RKO (cell line): ENCODE measurements at places on chromosomes 1 and 21.

DNA sequence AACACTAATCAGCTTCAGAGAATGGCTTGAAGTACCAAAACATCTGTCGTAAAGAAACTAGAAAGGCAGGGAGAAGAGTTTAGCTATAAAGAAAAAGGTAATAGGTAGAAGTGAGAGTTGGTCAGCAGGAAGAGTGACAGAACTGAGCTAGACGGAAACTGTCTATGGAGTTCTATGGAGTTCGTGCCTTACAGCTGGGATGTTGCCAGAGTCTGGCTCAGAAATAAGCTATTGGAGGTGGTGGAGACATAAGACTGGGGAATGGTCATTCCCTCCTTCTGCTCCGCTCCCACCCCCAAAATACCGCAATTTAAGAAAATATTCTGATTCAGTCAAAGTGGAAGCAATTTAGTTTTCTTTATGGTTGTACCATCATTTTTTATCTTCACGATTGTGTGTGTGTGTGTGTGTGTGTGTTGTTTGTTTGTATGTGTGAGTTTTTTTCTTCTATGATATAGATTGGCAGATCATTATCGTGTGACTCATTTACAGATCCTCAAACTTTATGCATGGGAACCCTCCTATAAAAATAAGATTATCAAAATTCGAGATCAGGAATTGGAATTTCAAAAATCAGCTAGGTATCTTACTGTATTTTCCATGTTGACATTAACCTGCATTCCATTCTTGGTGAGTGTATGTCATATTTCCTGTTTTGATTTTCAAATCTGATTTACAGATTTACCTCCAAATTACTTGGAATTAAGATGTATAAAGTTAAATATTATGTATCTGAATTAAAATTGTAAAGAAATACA, 79.0 kb downstream of the HSPA13 start:
- DNase-seq = no peak

DNA sequence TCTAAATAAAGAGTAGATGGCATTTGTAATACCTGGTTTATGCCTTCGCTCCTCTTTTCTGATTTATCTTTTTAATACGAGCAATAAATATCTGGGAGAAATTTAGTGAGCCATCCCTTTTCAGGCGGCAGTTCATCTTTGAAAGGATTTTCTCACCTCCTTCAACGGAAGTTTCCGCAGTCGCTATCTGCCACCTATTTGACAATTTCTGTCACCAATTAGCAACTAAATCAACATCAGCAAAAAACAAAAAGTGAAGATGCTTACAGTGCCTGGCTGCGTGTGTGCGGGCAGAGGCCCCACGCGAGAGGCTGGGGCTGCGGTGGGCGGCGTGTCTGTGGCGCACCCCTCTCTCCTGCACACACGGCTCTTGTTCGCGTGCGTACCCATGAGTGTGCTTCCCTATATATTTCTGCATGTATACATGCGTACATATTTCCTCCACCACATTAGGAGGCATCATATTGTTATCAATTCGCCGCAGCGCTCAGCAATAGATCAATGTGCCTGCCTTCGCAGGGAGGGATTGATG, 117.3 kb upstream of the BARHL2 start:
- no peak for DNase-seq

DNA sequence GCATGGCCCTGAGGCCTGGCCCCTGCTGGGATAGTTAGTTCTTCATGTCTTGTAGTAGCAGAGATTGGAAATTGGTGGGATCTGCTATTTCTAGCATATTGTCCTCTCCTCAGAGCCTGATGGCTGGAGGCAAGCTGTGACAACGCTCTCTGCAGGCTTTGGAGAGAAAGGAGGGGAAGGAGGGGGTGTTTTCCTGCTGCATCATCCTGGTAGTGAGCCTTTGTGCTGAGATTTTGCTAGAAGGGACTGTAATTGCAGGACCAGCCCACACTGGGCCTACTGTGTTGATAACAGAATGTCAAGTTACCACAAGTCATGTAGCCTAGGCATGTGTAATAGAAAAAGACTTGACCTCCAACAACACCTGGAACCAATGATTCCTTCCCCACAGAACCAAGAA, 351.0 kb downstream of the SIPA1L2 start:
- DNase-seq = no peak

DNA sequence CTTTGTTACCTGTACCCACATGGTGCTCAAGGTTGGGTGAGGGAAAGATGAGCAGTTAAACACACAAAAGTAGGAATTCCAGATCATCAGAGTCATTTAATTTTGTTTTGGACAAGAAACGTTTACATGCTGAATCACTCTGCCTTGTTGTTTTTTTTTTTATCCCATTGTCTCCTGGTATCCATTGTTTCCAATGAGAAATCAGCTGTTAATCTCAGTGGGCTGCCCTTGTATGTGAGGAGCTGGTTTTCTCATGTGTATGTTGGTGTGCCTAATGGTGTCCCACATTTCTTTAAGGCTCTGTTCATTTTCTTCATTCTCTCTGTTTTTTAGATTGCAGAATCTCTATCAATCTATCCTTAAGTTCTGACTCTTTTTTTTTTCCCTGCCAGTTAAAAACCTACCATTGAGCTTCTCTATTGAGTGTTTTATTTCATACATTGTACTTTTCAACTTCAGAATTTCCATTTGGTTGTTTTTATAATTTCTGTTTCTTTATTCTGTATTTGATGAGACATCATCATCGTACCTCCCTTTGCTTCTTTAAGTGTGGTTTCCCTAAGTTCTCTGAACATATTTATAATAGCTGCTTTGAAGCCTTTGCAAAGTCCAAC, 8.8 kb upstream of the OBSCN start:
- peak; percentile 37 for DNase-seq

- no peak for DNase-seq
Measured at GRCh38 chr1:228154670-228155571, 5.2 kb downstream of the GJC2 start.

DNA sequence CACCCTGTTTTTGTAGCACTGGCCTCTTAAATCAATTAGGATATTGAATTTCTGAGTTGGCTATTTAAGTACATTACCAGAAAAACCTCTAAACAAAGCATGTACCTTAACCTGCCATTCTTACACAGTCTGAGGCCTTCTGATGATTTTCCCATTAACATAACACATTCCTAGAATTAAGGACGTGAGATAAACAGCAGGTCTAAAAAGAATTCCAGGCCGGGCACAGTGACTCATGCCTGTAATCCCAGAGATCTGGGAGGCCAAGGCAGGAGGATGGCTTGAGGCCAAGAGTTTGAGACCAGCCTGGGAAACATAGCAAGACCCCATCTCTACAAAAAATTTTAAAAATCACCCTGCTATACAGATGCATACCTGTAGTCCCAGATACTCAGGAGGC, 18.0 kb upstream of the LRRC8D start:
- DNase-seq = no peak

- no peak for DNase-seq
Measured at GRCh38 chr1:206932177-206932576, 10.4 kb upstream of the FCMR start.

DNA sequence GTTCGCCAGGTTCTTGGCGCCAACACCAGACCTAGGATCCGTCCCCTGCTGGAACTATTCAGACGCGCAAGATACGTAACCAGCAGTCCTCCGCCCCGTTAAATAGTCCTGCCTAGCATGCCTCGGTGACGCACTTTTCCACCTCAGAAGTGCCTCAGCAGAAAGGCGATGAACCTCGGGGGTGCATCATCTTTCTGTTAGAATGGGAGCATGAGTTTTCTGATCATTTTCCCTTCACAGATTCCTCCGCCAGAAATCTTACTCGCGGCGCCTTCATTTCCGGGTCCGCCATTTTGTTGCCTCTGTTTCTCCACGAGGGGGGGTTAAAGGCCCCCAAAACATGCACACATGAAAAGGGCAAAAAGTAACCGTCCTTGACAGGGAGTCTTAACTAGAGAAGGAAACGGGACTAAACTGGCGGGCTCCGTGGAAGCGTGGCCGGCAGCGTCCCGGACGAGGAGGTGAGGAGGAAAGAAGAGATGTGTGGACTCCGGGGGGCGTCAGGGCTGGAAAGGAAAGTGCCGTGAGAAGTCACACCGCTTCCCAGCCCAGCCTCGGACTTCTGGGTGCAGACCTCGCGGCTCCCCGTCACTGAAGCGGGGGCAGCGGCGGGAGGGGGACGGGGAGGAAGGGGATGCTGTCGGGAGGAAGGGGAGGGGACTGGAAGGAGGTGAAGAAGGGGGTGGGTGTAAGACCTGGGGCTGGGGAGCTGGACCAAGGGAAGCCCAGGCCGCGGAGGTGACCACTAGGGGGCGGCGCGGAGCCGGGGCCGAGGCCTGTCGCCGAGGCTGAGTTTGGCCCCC, at the start of gene GABPB2:
GABPB2 (plus strand) TSS at position 288 of the 803 bp plus-strand sequence. CDS start 17,429 bp downstream, outside the sequence.
- DNase-seq = peak; percentile 97

GRCh38 chr1:211577819-211578639, 932 bp downstream of the SLC30A1 start:
- peak; percentile 81 for DNase-seq

- DNase-seq = no peak
Measured at GRCh38 chr1:79089946-79090345, 83.4 kb upstream of the ADGRL4 start.

GRCh38 chr21:41345934-41346685, 15.7 kb upstream of the MX2 start:
- no peak for DNase-seq

DNA sequence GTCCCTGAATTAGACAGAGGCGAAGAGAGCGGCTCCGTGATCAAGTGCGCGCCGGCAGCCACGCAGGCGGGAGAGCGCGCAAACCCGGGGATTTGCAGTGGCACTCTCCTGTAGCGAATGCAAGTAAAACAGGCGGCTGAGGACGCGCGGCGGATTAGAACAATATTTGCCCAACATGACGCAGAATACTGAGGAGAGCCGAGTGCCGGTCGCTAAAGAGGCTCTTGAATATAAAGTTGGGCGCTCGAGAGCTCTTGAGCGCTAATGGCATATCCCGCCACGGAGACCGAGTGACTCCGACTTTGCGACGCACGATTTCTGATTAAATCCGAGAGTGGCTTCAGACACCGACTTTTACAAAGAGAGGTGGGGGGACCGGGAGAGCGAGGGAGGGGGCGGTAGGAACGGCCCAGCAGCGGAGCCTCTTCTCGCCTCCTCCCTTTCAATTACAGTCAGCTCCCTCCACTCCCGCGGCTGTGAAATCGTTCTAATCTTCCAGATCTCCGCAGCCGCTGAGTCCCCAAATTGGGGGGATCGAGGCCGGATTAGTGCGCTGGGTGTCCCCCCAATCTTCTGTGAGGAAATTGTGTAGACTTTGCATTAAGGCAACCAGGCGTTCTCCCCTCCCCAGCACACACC, 2.3 kb downstream of the PAX7 start:
- DNase-seq = no peak

GRCh38 chr21:14567331-14568279, 21.5 kb upstream of the SAMSN1 start:
- no peak for DNase-seq

GRCh38 chr21:31222142-31222541, 121.9 kb downstream of the TIAM1 start:
- no peak for DNase-seq

DNA sequence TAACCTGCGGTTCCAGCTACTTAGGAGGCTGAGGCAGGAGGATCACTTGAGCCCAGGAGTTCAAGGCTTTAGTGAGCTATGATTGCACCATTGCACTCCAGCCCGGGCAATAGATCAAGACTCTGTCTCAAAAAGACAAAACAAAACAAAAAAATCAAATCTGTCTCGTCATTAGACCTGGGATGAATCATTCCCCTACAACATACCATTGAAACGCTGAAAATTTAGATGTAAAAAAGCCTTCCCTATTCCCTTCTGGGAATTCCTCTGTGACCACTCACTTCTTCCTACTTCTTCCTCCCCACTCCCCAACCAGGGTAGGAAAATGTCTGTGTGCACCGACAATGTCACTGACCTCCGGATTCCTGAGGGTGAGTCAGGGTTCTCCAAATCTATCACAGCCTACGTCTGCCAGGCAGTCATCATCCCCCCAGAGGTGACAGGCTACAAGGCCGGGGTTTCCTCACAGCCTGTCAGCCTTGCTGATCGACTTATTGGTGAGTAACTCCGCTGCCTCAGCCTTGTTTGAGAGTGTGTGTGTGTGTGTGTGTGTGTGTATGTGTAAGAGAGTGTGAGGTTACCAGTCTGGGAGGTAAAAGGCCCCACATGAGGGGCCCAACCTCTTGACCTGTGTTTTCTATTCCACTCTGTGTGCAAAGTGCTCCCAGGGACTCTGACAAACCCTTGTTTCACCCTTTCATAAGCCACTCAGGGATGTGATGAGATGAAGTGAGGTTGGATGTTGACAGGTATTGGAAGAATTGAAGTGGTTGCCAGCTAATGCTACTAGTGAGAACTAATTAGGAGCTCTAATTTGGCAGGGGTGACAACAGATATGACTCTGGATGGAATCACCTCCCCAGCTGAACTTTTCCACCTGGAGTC, 16.3 kb upstream of the SARS1 start:
- DNase-seq = peak; percentile 94

DNA sequence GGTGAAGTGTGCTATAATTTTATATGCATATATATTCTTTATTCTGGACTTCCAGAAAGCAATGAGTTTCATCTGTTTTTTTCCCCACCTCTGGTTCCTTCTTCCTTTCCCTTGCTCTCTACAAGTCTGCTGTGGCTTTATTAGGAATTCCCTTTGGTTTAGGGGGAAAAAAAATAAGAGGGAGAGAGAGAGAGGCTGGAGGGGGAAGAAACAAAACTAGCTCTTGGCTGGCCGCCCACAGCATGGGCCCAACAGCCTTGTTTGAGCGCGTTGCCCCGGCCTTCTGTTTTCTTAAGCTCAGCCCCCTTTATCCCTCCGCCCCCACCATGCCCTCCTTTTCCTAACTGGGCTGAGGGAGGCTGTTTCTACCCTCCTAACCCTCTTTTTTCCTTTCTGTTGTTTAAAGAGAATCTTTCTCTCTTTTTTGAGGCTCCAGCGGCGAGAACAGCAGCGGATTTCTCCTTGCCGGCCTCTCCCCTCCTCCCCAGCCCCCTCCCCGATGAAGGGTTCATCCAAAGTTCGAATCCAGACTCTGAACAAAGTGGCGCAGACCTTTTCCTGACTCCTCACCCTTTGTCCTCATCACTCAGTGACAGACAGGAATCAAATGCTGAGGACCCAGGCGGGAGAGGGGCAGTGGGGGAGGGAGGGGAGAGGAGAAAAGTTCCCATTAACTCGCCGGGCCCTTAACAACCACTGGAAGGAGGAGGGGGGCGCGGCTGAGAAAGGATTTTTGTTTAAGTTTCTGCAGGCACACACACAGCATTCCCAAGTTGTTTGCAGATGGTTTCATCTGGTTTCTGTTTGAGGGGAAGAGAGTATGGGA, 29.7 kb downstream of the PBX1 start:
- DNase-seq = no peak

GRCh38 chr1:153866045-153866850, 56.5 kb downstream of the GATAD2B start:
- DNase-seq = no peak

DNA sequence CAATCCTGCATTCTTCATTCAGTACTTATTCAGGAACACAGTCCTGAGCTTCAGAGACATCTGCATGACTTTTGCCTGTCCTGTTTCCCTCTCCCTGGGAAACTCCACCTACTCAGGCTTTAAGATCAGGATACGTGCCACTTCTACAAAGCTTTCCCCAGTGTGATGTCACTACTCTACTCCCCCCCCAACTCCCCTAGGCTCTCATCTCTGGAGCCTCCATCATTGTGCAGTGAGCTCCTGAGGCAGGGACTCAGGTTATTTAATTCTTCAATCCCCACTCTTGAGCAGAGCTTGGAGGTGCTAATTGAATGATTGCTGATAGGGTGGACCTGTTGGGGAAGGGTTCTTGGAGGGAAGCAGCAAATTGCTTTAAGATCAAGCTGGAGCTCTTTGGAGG, 1.2 kb downstream of the NT5C1A start:
- no peak for DNase-seq
